Upper lobe of right lung (tissue), 1 donor: ENCODE measurements at places on chromosomes 6 and 20. TPM values are rescaled to one million over a fixed set of nuclear protein-coding genes. Genes with fewer than 3 reads are reported as not detected.

DNA sequence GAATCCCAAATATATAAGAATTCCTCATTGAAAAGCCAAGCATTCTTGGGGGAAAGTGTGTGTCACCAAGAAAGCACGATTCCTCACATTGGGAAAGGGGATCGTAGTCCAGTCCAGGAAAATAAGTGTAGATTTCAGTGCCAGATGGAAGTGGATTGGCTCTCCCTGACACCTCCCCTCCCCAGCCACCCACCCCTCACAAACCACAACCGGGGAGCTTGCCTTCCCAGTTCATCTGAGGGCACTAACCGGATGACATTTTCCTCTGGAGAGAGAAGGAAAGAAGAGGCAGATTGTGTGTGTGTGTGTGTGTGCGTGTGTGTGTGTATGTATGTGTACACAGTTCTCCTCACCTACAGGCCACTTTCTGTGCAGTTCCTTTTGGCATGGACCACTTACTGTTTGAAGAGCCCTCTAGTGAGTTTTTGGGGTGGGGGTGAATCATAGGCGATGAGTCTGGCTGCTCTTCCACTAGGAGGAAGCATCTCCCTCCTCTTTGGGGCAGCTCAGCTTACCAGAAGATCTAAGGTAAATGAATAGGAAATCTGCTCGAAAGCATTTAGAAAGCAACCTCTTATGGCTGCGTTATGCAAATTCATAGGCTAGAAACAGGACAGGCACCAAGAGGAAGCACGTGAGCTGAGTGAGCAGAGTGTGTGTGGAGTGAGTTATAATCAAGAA, 20.8 kb downstream of the DAAM2 start:
- DNase-seq = no peak
- no peak overlapping the region for H3K4me3 ChIP-seq
- no peaks in the 10 kb centered on the region for H3K27me3 ChIP-seq
- H3K4me1 ChIP-seq = peaks cover 6% of the 10 kb centered on the region
- H3K36me3 ChIP-seq = no peaks in the 10 kb centered on the region

DNA sequence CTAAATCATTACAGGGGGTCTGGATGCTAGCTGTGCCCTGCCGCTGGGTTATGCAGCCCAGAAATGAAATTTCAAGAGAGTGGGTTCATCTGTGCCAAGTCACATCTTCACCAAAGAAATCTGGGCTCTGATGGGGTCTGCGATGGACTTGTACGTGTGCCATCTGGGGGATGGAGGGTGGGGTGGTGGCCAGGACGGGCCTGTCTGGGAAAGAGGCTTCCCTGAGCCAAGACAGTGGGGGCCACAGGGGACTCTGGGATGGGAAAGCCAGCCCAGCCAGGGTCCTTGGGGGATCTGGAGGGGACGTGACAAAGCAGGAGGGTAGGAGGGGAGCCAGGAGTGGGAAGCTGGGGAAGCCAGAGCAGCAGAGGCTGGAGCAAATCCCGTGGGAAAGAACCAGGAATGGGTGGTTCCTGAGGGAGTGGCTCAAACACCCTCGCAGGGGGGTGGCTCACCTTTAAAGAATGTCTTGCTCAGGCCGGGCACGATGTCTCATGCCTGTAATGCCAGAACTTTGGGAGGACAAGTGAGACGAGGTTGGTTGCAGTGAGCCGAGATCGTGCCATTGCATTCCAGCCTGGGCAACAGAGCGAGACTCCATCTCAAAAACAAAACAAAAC, 36.3 kb upstream of the SULF2 start:
- no peak for DNase-seq
- H3K27ac ChIP-seq = no peak overlapping the region

- no peak overlapping the region for H3K4me3 ChIP-seq
- no peaks in the 10 kb centered on the region for H3K4me1 ChIP-seq
- DNase-seq = no peak
- H3K27me3 ChIP-seq = no peaks in the 10 kb centered on the region
- no peaks in the 10 kb centered on the region for H3K36me3 ChIP-seq
Measured at GRCh38 chr6:22081709-22082108, 215.1 kb downstream of the PRL start.

The HLA-DOB gene
- total RNA-seq = 0.64 TPM

The MLN gene
- total RNA-seq = not detected

The BPIFB1 gene
- 0.67 TPM for total RNA-seq

The IL17F gene
- not detected for total RNA-seq

The VIP gene
- total RNA-seq = 1.6 TPM
